HS-27A (cell line): ENCODE measurements at places on chromosomes 12 and 14.

- no peak for DNase-seq
Observed at GRCh38 chr14:71594821-71595220, 337.4 kb upstream of the RGS6 start.

DNA sequence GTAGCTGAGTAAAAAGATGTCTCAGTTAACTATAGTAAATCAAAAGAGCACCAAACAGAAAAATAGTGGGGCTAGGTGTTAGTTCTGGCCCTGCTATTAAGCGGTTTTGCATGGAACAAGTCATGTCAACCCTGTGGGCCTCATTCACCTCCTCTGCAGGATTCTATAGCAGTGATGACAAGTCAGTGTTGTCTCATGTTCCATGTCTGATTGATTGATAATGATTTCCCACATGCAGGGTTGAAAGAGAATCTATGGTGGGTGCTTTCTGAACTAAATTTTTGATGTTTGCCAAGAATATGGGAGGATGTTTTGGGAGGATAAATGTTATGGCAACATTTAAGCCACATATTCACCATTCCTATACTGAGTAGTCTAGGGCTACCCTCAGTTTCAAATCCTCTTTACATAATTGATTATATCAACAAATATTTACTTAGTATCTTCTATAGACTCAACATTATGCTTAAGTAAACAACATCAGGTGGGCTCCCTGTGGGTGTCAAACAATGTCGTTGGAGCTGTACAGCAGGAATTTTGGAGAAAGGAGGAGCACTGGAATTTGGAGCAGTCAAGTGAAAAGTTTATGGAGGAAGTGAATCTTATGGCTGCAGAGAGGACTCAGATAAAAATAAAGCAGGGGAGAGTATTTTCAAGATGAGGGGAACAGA is 48.6 kb downstream of the IRAK3 start:
- no peak for DNase-seq

GRCh38 chr12:124451637-124452243 is 115.7 kb downstream of the NCOR2 start:
- no peak for DNase-seq

DNA sequence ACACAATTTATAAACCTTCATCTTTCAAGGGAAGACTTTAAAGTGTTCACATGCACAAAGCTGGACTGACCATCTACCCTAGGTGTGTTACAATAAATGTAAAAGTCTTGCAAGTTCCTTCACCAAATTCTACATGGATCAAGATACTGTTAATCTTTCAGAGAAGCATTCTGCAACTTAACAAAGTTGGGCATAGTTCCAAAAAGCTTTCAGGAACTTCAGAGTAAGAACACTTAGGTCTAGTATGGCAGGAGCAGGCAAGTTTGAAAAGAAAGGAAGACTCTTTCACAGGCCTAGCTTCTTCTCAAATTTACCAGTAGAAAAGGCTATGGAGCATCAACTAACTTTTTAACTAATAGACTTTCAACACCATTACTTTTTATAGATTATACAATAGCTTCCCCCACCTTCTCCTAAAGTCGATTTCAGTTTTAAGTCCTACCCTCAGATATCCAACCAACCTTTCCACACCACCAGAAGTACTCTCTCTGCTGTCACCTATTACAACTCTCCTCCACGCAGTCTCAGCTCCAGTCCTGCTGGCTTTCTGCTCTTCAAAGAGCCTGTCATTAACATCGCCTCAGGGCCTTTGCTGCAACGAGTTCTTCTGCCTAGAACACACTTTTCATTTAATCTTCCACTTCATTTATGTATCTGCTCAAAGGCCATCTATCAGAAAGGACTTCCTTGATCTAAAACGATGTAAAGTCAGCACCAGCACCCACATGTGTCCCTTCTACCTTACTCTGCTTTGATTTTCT is 333.9 kb downstream of the CEP128 start:
- DNase-seq, result no peak

GRCh38 chr12:95096378-95096777 is 23.0 kb upstream of the NR2C1 start:
- DNase-seq, result no peak

DNA sequence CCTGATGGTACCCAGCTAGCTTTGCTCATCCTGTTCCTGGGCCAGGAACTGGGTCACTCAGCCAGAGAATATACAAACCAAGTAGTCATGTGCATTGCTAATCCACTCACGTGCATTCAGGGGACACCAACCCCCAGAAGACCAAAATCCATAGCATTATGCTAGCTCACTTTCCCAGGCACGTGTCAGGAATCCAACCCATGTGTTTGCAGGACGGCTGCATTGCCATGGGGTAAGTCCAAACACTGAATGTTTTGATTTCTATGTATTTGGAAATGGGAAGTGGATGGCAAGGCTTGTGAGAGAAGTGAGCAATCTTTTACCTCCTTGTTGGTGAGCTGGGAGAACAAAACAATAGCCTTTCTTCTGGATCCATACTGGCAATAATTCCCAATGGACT is 87.1 kb upstream of the FOXN3 start:
- DNase-seq, result no peak

DNA sequence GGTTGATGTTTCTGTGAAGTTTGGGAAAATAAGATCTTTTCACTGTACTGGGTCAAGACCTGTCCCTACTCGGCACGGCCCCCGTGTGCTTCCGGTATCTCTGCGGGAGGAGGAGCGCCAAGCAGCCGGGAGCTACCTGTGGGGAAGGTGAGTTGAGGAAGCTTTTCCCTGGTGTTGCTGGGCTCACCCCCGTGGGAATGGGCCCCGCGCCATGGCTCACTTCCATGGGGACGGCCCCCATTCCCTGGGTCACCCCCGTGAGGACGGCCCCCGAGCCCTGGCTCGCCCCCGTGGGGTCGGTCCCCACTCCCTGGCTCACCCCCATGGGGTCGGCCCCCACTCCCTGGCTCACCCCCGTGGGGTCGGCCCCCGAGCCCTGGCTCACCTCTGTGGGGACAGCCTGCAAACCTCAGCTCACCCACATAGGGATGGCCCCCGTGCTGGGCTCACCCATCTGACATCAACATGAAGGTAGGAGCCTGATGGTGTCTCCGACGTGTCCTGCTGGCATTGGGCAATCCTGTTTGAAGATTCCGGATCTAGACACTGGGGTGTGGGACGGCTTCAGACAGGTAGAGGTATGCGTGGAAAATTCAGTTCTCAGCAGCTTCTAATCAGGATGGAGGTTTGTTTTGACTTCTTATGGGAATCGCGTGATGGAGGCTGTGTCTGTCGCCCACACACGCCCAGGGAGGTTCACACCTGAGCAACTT is 9.1 kb downstream of the LRCOL1 start:
- DNase-seq, result no peak

DNA sequence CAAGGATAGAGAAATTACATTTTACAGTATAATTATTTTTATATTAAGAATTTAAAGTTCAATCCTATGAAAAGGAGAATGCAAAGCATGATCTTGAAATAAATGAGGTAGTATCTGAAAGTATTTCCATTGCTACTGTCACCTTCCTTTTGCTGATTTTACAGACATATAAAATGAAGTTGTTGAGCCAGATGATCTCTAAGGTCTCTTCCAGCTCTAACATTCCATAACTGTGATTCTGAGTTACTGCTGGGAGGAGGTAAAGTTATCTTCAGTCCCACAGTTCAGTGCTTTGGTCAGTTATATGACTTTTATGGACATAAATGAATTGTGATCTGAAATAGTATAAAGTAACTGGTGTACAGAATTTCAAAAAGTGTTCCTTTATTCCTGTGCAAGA is 52.8 kb downstream of the SLC38A6 start:
- no peak for DNase-seq

- DNase-seq, result no peak
Observed at GRCh38 chr12:115354007-115354890, 670.3 kb upstream of the TBX3 start.

DNA sequence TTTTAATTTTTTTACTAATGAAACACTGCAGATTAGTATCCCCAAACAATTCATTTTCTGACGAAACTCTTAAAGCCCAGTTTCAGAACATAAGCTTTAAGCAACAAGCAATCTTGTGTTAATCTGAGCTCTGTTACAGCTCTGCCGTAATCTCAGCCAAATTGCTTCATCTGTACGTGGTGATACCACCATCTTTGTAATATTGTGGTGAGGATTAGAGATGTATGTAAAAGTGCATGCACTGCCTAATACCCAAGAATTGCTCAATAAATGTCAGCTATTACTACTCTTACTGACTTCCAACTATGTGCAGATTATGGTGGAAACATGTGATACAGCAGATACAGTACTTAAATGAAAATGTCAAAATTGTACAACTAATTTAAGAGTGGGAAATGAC is 1.8 kb downstream of the AKAP5 start:
- DNase-seq, result no peak

DNA sequence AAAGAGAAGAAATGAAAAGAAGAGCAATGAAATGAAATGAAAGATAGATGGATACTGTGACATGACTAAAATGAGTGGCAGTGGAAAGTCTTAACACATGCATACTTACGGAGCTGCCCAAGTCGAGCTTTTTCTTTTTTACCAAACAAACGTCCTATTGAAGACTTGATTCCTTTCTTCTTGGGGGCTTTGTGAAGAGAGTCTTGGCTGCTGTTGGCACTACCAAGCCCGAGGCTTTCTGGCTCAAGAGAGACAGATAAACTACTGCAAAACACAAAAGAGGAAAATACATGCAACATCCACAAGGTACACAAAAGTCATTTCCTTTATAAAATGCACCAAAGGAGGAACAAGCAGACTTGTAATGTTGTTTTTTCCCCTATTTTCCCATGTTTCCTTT is 261.2 kb downstream of the ACSS3 start:
- DNase-seq, result no peak

DNA sequence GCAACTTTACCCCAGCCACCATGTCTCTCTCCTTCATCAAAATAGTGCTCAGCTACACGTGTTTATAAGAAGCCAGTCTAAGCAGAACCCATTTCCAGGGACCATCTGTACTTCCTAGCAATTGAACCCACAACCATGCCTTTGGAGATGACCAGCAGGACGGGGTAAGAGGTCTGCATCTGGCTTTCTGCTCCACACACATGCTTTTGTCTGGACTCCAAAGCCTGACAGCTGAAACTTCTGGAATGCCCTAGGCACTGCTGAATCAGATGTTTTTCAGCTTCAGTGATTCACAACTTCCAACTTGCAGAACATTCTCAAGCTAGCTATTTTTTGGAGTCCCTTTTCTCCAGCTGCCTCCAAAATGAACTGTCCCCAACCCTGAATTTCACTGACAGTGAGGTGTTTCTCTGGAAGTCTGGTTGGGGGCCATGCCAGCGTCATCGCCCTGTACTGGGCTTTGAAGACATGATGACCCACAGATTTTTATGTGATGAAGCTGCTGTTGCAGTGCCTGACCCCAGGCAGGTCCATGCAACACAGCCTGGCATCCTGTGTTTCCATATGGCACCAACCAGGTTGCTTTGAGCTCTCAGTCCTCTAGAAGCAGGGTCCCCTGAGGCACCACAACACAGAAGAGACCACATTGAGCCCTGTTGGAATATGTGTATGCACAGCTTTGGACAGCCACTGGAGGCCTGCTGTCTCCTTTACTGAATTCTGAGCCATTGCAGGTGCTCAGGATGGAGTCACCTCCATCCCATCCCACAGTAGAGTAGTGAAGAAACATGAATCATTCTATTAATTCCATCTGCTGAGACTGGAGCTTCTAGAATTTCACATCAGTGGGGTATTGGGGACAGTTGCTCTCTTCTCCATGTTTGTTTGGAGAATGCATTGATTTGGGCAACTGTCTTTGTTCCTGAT is 80.2 kb downstream of the NUAK1 start:
- DNase-seq, result no peak

GRCh38 chr12:106163712-106164111 is 25.0 kb upstream of the NUAK1 start:
- no peak for DNase-seq

- peak; percentile 33 for DNase-seq
Observed at GRCh38 chr12:47903151-47903611, 1.6 kb downstream of the VDR start.

- DNase-seq, result no peak
Observed at GRCh38 chr14:63952933-63953437, 100.2 kb downstream of the SYNE2 start.

- DNase-seq, result peak; percentile 33
Observed at GRCh38 chr12:68538726-68539614, 71.7 kb upstream of the RAP1B start.

- no peak for DNase-seq
Observed at GRCh38 chr12:57143454-57143853, 4.0 kb downstream of the LRP1-AS start.

DNA sequence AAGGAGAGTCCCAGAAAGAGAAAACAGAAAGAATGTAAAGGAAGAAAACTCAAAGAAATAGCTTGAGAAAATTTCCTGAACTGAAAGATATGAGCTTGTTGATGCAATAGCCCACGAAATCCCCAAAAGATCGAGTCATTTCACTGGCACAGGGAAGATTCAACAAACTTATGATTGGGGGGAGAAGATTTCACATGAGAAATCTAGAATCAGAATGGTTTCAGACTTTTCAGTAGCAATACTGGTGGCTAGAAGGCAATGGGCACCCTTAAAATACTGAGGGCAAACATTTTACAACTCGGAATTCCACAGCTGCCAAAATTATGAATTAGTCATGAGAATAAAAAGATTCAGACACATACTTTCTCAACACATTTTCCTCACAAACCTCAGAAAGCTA is 8.9 kb upstream of the KRT7 start:
- no peak for DNase-seq

DNA sequence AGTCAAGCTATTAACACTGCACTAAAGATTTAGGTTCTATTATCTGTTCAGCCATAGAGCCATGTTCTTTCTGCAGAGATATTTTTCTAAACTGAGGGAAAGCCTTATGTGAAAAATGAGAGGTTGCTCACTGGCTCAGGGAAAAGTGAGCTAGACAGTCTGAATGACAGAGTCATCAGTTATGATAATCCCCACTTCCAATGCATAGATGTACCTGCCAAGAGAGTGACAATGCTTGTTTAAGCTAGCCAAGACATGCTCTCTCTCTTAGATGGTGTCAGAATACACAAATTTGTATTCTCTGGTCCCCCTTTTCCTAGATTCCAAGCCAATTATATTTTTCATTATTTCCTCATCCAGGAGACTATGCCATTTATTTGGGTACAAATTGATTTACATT is 176.9 kb upstream of the FRMD6 start:
- no peak for DNase-seq

DNA sequence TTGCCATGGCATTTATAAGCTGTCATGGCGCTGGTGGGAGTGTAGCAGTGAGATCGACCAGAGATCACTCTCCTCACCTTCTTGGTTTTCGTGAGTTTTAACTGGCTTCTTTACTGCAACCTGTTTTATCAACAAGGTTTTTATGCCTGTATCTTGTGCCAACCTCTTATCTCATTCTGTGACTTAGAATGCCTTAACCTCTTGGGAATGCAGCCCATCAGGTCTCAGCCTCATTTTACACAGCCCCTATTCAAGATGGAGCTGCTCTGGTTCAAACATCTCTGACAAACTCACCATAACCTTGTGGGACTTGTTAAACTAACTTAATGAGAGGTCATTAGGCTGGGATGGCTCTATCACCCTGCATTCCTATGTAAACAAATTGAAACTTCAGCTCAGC is 151.3 kb downstream of the CAND1 start:
- no peak for DNase-seq

GRCh38 chr12:108948367-108948766 is 68.5 kb downstream of the DAO start:
- no peak for DNase-seq
